ENCODE measurements at places on chromosomes 1 and 21.
A peak's percentile ranks its signal among the peaks of the same experiment; 100 is the strongest.

DNA sequence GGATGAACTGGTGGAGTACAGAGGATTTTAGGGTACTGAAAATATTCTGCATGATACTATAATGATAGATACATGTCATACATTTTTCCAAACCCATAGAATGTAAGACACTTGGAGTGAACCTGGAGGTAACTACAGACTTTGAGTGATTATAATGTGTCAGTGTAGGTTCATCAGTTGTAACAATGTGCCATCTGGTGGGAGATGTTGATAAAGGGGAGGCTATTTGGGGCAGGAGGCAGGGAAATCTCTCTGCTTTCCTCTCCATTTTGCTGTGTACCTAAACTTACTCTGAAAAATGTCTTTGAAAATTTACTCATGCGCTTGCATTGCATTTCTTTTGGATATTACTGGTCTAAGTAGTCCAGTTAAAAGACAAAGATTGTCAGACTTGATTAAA lies 35.2 kb downstream of the PTBP2 start:
- no peak for DNase-seq

DNA sequence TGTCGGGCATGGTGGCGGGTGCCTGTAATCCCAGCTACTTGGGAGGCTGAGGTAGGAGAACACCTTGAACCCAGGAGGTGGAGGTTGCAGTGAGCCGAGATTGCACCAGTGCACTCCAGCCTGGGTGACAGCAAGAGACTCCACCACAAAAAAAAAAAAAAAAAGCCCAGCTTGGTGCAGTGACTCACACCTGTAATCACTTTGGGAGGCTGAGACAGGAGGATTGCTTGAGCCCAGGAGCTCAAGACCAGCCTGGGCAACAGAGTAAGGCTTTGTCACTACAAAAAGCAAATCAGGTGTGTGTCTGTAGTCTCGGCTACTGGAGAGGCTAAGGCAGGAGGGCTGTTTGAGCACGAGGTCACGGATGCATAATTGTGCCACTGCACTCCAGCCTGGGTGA lies 5.0 kb upstream of the H6PD start:
- DNase-seq: no peak

- DNase-seq: no peak
Measured at GRCh38 chr1:89837036-89837481, 16.2 kb downstream of the LRRC8D start.

DNA sequence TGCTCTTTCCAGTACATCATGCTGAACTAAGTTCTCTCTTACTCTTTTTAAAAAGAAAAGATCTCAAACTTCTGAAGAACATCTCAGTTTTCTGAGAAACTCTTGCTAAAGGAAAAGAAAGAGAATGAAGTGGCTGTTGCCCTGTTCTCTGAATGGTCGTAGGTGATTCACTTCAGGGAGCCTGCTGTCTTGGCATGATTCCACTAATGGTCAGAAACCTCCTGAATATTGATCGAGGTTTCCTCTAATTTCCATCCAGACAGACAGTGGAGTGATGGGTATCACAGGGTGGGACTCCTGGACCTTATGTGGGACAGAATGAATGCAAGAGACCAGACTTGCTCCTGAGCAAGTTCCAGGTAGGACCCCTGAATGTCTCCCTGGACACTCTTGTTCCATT lies 2.5 kb downstream of the FCRL2 start:
- no peak for DNase-seq

DNA sequence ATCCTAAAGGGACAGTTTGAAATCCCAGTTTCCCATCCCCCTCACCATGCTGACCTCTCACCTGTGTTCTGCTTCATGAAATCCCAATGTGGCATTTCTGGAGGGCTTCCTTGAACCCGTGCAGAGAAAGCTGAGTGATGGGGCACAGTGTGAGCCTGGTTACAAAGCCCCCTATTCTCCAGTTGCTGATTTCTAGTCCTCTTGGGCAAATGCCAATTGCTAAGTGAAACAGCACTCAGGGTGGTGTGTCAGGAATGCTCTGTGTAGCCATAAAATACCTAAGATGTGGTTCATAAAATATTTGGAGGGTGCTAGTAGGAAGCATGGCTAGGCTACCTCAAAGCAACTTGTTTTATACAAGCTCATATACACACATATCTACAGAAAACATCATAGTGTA lies 32.0 kb downstream of the SUSD4 start:
- DNase-seq: no peak

DNA sequence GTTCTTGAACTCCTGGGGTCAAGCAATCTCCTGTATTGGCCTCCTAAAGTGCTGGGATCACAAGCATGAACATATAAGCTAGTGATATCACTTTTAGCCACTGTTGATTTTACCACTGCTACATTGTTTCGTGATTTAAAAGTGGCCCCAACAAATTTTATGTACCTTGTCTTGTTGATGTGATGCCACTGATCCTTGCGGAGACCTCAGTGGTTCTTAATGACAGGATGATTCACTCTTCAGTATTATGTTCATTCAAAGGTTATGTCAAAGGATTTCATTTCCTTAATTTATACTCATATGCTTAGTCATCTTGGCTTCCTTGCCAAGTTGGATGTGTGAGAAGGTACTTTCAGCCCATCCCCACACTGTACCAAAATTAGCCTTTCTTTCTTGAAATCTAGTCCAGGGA lies 12.1 kb downstream of the PRKACB start:
- DNase-seq: peak; percentile 26

GRCh38 chr1:199272628-199273086 lies 633.8 kb downstream of the PTPRC start:
- DNase-seq: no peak

DNA sequence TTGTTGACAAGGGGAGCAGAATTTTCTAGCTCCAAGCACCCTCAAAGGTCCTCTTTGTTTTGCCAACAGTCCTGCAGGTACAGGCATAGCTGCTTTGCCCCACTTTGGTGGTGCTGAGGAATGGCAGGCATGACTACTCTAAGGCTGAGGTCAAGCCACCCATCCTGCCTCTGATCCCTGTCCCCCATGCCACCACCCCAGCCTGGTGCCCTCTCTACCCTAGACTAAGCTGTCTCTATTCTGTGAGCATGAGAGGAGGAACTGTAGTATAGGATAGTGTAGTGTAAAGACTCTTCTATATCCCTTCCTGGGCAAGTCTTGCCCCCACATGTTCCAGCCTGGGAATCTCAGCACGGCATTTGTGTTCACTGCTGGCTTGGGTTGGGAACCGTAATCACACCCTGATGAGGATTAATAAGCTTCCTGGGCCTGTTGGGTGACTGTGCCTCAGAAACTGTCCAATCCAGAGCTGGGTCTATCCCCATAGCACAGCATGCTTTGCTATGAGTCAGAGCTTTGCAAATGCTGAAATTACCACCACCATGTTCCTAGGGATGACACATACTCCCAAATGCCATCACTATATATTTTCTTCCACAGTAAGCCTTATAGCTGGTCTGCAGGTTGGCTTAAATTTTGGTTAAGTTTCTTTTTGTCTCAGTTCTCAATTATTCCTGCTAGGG lies 105.7 kb upstream of the PPP2R5A start:
- DNase-seq: no peak

- DNase-seq: peak; percentile 35
Measured at GRCh38 chr1:221274373-221274772, 395.1 kb downstream of the HLX start.

- DNase-seq: peak; percentile 87
Measured at GRCh38 chr1:199691540-199691939, 336.0 kb upstream of the NR5A2 start.

DNA sequence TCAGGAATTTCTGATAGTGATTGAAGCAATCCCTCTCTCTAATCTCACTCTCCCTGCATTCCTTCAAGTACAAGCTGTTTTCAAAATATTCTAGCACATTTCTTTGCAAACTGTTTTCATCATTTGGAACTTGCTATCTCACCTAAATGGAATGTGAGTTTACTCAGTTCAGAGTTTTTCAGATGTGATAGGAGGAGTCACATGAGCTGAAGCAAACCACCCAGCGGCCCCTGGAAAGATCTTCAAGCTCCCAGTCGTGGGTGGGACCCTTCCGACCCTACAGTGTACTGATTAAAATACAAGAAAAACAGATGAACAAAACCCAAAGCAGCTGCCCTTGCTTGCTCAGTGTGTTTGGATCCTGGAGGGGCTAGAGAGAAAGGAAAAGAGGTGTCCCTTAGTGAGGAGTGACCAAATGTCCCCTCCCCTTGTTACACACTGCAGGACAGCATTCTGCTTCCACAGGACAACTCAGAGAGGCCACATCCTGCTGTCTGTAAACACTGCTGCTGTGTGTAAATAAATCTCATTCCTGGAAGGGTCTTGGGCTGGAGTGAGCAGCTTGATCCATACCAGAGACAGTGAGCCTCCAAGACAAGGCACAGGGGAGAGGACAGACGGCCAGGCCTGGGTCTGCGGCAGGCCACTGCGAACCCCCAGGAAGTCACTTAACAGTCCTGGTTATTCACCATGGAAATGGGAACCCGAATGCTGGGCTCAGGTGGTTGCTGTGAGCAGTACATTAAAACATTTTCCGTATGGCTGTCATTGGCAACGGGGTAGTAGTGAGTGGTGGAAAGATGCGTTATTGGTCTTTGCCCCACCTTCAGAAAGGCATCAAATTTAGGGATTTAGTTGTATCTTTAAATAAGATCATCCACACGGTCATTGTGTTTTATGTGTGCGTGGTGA lies 229.2 kb downstream of the RHOU start:
- no peak for DNase-seq

GRCh38 chr1:193462629-193463320 lies 276.4 kb upstream of the B3GALT2 start:
- DNase-seq: peak; percentile 74

DNA sequence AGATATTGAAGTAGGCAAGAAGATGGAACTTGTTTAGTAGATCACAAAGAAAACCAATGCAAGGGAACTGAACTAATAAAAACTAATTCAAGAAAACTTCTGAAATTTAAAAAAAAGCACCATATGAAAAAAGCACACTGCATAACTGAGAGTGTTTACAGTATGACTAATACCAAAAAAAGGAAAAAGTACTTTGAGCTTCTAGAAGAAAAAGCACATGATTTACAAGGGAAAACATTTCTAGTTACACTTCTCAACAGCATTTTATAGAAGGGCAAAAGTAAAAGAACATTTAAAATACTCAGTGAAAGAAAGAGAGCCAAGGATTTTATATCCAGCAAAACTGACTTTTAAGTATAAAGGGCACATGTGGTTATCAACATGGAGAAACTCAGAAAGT lies 233.6 kb downstream of the RPS6KC1 start:
- DNase-seq: no peak

GRCh38 chr1:163094589-163094988 lies 25.4 kb downstream of the RGS4 start:
- no peak for DNase-seq

GRCh38 chr1:1630965-1631781 lies 800 bp upstream of the MMP23B start:
- no peak for DNase-seq

DNA sequence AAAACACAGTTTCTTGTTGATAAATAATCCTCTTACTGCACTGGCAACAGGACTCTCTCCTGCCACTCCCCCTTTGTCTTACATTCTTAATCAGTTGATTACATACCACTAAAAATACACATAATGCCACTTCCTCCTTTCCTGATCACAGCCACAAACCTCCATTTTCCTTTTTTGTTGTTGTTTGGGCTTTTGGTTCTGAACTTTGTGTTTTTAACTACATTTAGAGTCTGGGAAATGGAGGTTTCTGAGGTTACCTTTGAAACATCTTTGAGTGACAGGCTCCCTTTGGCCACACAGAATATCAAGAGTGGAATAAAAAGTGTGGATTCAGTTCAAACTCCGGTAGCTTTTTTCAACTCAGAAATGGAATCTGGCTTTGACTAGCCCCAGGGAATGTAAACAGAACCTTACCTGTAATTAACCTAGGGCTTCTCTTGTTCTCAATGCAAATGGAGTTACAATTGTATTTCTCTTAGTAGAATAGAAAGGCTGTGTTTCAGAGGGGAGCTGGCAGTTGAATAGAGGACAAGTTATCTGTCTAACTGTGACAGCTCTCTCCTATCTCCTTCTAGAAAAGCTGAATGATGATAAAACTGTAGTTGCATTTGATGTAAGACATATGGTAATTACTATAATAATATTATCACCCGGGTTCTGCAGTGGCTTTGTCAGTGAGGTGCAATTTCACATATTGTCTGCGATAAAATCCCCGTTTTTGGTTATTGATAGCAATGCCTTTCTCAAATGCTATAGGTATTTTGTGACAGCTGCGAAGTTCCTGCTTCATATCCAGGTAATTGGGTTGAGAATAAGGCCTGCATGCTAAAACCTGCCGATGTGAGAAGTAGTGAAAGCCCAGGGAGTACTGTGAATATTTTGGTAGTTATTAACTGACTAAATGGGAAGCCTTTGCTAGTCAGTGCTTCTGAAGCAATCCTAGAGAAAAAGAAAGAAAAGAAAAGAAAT lies 66.9 kb downstream of the ST6GALNAC5 start:
- no peak for DNase-seq

DNA sequence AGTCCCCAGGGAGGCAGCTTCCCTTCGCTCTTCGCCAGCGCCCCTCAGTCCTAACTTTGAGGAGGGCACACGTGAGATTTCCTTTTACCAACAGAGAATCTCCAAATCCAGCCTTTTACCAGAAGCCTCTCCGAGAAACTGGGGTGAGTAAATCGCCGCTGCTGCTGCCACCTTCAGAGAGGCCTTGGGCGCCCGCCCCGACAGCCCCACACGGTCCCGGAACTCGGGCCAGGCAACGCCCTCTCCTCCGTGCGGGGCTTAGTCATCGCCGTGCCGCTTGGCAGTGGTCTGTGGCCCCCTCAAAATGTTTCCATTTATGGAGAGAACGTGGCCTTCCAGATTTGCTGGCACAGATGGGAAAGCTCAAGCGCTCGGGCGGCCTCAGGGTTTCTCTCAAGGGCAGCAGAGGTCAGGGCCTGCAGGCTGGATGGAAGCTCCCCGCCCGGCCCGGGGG lies 41.4 kb upstream of the COL6A2 start:
- no peak for DNase-seq

DNA sequence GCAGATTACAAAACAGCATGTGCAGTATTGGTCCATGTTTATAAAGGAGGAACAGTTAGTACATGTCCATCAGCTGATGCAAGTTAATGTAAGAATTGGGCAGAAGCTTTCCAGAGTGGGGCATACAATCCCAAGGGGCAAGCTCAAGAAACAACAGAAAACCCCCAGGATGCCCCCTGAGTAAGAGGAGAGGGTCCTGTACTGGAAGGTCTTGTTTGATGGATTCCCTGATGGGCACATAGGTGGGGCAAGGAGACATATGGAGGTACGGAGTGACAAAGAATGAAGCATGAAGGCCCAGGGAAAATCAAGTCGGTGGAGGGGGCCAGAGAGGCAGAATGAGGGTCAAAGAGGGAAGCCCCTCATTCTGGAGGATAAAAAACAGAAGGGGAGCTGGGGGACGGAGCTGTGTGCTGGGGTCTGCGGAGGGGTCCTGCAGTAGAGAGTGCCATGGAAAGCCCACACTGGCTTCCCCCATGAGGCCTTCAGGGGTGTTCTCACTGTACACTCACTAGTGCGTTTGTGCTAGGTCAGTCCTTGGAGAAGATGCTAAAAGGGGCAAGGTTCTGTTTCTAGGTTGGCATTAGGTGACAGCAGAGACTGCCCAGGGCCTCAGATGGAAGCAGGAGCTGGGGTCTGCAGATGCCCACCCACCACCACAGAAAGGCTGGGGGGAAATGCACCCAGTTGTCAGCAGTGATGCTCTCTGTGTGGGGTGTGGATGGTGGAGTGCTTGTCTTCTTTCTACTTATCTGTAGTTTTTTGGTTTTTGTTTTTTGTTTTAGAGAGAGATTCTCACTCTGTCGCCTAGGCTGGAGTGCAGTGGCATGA lies 12.5 kb upstream of the MATN1 start:
- no peak for DNase-seq

GRCh38 chr1:78156805-78157521 lies 111.2 kb downstream of the GIPC2 start:
- no peak for DNase-seq

- peak; percentile 60 for DNase-seq
Measured at GRCh38 chr1:84225646-84226045, 75.9 kb upstream of the SAMD13 start.

All from KBM-7 (cell line).